ENCODE measurements at places on chromosomes 1 and 21.

GRCh38 chr21:36203603-36203889 lies 46.9 kb downstream of the DOP1B start:
- no peak for DNase-seq

- DNase-seq, result no peak
Observed at GRCh38 chr1:157196245-157196543, 58.0 kb upstream of the ETV3 start.

DNA sequence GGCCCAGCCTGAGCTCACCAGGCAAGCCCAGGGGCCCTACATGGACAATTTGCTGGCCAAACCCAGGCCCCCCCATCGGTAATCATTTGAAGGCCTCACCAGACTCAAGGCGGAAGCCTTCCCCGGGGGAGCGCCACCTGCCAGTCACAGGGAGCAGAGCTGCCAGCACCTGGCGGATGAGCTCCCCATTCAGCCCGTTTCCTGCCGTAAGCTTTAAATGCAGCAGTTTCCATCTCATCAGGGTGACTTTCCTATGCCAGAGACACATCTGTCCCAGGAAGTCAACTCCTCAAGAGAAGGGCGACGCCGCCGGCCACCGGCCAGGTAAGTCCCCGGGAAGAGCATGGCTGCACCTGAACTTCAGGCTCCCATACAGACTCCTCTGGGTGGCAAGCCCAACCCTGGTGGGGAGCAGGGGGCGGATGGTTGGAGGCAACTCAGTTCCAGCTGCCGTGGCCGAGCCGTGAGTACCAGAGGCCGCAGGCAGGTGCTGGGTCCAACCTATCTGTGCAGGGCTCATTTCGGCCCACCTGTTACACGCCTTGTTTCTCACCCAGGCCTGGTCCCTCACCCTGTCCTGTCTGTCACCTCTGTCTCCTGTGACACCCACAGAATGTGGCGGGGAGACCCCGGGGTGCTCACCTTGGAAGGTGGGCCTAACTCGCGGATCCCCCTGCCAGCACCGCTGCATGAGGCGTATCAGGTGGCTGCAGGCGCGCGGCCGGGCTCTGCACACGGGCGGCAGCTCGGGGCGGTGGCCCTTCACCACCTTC lies 20.7 kb downstream of the RIPK4 start:
- DNase-seq, result no peak

DNA sequence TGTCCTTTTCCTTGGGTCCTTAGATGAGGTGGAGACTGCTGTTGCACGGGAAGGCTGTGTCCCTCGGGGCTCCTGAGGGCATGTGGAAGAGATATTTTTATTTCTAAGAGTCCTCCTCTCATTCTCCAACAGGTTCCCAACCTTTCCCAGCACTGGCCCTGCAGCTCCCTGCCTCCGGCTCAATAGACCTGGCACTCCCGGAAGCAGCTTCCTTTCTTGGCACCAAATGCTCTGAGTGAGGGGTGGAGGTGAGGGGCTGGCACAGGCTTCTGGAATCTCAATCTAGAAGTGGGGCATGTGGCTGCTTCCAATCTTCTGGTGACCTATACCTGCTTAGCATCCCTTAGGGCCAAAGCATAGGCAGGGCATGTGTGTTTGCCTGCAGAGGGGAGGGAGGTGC lies 4.5 kb downstream of the ETV3L start:
- DNase-seq, result no peak

DNA sequence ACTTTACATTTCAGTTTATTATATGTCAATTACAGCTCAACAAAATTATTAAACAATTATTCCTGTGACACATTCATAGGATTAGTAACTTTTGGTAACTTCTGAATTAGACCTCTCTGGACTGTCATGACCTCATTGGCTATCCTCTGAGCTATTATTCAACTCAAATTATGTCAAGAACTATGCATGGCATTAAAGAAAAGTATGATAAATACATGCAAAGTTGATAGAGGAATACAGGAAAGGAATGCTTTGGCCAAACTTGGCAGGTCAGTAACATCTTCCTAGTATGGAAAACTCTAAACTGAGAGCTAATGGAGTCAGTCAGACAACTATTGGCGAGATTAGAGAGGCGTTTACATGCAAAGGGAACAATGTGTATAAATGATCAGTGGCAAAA lies 158.4 kb downstream of the DUSP10 start:
- DNase-seq, result no peak

- DNase-seq, result no peak
Observed at GRCh38 chr1:183105449-183105848, 80.6 kb upstream of the LAMC2 start.

DNA sequence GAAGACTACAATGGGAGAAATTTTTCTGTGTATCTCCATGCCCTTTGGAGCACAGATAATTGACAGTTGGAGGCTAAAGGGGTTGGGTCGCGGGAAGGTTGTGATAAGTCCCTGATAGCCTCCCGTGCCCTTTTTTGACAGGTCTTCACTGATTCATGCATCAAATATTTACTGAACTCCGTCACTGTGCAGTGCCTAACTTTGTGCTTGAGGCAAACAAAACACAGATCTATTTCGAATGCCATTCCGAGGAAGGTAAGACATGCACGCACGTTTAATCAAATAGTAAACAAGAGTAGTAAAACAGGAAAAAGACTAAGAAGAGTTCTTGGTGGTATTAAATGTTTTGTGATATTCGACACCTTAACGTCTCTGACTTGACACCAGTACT lies 494 bp upstream of the PIP5K1A start:
- DNase-seq, result no peak

DNA sequence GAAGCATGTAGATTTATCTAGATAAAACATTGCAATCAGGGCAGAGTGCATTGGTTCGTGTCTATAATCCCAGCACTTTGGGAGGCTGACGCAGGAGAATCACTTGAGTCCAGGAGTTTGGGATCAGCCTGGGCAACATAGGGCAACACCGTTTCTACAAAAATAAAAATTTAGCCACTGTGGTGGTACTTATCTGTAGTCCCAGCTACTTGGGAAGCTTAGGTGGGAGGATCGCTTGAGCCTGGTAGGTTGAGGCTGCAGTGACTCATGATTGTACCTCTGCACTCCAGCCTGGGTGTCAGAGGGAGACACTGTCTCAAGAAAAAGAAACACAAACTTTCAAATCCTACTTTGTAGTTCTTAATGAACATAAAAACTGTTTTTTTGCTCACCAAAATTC lies 64.2 kb upstream of the RCC1 start:
- DNase-seq, result no peak

DNA sequence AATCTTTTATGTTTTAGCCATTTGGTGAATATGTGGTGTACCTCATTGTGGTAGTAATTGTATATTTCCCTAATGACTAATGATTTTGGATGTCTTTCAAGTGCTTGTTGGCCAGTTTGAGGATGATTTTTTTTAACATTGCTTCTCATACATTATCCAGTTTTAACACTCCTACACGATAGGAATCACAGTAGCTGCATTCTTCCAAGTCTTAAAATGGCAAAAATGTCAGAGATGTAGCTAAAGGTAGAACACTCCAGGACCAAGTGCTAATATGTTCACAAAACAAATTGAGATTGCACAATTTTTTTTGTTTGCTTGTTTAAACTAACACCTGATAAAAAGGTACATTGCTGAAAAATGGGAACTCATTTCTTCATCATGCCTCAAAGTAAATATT lies 11.7 kb downstream of the USP25 start:
- DNase-seq, result no peak

DNA sequence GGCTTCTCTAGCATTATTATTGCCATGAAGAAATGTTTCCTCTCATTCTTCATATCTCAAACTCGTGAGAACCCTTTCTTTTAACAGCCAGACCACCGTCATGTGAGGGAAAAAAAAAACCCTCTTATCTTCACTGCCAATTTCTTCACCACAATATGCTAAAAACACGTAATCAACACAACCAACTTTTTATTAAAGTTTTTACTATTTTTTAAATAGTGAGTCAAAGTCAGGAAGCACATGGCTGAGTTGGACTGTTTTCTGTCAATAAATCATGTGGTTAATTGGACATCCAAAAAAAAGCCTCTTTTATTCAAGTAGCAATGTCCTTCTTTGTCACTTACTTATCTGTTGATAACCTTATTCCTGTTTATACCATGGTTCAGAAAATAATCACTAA lies 55.9 kb upstream of the SAMD13 start:
- no peak for DNase-seq

- DNase-seq, result no peak
Observed at GRCh38 chr1:220746851-220747250, 1.3 kb upstream of the MTARC2 start.

DNA sequence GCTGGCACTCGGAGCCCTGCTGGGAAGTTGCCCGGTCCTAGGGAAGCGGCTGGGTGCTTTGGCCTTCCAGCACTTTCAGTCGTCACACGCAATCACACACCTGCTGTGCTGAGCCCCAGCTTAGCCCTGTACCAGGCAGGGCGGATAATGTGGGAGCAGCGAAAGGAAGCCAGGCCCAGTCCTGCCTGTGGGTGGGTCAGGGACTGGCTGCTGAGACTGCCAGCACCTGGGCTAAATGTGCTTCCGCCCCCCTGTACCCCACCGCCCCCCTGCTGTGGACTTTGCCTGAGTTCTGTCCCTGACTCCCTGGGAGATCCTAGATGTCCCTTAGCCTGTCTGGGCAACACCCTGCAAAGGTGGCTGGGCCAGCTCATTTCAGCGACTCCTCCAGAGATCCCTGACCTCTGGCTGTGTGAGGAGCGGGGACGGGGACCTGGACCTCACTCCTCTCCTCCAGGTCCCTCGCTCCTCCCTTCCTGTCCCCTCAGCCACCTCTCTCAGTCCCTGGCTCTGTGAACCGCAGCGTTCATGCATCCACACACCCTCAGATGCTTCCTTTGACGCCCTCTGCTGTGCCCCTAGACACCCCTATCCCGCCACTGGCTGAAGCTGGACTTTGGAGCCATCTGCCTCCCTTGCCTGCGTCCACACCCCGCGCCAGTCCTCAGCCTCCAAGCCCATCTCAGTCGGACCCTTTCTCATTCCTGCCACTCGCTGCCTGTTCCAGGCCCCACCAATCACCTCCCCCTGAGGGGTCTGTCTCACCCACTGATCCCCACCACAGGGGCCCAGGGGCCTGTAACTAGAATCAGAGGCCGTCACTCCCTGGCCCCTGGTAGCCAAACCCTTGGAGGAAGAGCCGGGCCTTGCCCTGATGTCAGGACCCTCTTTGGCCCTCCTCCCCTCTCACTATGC lies 1.4 kb downstream of the MMEL1 start:
- no peak for DNase-seq

DNA sequence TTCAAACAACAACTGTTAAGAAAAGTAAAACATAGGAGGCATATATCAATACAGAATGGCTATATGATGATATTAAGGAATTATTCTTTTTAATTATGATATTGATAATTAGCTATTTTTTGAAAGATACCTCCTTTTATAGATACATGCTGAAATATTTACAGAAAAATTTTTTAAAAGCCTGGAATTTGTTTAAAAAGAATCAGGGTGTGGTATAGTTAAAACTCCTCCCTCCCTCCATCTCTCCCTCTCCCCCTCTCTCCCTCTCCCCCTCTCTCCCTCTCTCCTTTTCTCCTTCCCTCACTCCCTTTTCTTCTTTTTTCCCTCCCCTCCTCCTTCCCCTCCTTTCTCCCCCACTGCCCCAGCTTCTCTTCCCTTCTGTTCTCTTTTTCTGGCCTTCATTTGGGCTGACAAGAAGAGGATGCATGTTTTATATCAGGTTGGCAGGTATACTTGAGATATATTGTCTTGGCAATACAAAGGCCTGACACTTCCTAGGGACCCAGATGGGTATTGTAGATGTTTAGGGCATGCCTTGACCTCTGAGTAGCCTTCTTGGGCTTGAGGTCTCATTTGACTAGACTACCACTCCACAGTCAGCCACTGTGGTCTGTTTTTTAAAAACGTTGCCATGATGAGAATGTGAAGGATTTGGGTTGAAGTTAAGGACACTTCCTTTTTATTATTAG lies 124.5 kb downstream of the FGGY start:
- no peak for DNase-seq

- DNase-seq, result peak; percentile 35
Observed at GRCh38 chr1:88773540-88774150, 89.6 kb downstream of the PKN2 start.

GRCh38 chr1:161868832-161869231 lies 102.7 kb downstream of the ATF6 start:
- no peak for DNase-seq

GRCh38 chr1:207821464-207822045 lies 69.7 kb downstream of the CD46 start:
- DNase-seq, result no peak

DNA sequence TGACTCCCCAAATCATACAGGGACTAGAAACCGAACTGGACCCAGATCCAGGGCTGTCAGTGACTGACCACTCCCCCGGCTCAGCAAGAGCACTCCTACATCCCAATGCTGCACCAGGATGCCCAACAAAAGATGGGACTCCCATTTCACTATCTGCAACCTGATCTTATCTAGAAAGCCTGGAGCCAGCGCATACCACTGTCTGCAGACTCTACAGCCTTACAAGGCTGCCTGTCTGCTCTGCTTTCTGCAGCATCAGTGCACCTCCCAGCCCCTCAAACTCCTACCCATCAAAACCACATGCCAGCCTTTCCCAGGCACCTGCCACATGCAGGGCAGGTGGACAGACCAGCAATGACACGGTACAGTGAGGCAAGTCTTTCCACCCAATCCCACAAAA lies 52.2 kb downstream of the SSBP3 start:
- no peak for DNase-seq

- no peak for DNase-seq
Observed at GRCh38 chr21:43207043-43207315, 38.2 kb downstream of the CRYAA start.

GRCh38 chr1:183636334-183636682 lies 725 bp upstream of the ARPC5 start:
- no peak for DNase-seq

DNA sequence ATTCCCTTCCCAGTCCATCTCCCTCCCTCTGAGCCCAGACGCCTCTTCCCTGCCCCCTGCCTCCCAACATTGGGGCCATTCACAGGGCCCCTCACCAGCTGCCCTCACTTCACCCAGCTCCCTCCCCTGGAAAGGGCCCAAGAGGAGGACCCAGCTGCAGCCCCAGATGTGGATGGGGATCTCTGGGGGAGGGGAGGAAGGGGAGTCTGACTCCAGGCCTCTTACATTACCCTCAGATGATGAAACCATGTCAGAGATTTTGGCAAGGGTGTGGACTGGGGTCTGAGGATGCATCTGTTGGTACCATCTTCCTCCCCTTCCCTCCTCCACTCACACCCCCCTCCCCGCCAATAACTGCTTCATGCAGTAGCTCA lies 1.1 kb upstream of the KIF21B start:
- no peak for DNase-seq

DNA sequence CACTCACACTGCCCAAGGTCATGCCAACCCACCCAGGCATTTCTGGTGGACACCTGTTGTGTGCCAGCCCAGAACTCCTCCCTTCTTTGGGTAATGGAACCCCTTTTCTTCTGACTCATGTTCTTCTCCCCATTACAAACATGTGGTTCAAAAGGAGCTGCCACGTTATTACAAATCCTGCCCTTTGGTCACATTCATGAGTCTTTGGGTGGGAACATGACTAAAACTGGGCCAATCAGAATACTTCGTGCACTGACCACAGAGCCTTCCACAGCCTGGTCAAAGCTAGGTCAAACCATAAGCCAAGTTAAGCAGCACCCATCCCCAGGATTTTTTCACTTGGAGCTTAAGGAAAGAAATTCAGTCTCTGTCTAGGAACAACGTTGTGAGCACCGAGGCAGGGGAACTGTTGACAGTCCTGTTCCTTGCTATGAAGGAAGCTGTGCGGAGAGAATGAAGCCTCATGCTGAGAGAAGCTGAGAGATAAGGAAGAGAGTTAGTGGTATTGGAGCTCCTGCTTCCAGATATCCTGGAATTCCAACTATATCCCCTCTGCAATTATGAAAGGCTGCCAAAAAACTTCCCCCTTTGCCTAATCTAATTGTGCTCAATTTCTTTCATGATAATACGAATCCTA lies 46.8 kb upstream of the DIPK1A start:
- DNase-seq, result no peak

GRCh38 chr1:82001345-82001744 lies 200.6 kb downstream of the ADGRL2 start:
- no peak for DNase-seq
